ENCODE measurements at places on chromosomes 7 and 10.

- H3K27me3 ChIP-seq = no peaks in the 10 kb centered on the region
- no peaks in the 10 kb centered on the region for H3K36me3 ChIP-seq
- no peak overlapping the region for H3K27ac ChIP-seq
- no peak overlapping the region for H3K4me3 ChIP-seq
Observed at GRCh38 chr10:91198781-91199180, 21.7 kb upstream of the PCGF5 start.

GRCh38 chr7:105580022-105580740 is 1.1 kb downstream of the EFCAB10 start:
- no peak for DNase-seq
- H3K4me1 ChIP-seq = no peaks in the 10 kb centered on the region
- H3K27ac ChIP-seq = no peak overlapping the region
- H3K27me3 ChIP-seq = no peaks in the 10 kb centered on the region
- no peak overlapping the region for H3K4me3 ChIP-seq
- H3K36me3 ChIP-seq = no peaks in the 10 kb centered on the region

DNA sequence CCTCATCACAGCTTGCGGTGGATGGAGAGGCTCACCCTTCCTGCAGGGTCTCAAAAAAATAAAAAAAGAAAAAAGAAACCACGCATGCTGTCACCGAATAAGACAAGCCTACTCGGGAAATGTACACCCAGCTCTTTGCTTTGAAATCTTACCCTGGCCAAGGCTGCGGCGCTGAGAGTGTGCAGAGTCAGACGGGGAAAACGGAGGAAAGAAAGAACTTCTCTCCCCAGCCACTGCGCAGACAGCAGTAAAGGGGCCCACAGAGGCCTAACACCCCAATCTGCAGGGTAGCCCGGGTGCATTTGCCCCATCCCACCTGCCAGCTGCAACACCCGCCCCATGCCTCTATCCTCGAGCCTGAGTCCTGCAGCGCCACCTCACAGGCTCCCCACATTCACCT is 14.8 kb downstream of the SLIT1 start:
- peaks cover under 1% of the 10 kb centered on the region for H3K27me3 ChIP-seq
- H3K27ac ChIP-seq = no peak overlapping the region
- no peak for DNase-seq
- no peaks in the 10 kb centered on the region for H3K36me3 ChIP-seq
- H3K4me3 ChIP-seq = no peak overlapping the region
- no peaks in the 10 kb centered on the region for H3K4me1 ChIP-seq

DNA sequence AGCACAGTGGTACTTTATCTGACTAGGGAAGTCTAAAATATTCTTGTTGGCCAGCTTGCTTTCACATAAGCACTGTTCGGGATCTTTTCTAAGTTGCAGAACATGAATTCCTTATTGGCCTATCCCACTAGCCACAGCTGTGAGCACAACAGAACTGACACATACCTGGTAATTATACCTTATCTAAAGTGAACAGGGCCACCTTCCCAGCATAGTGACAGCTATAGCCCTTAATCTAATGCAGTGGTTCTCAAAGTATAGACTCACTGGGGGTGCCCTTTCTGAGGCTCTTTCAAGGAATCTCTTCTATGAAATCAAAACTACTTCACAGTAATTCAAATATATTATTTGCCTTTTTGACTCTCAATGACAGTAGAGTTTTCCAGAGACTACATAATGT is 184.7 kb upstream of the KAT6B start:
- H3K4me1 ChIP-seq = peaks cover 11% of the 10 kb centered on the region
- no peak for DNase-seq
- no peak overlapping the region for H3K4me3 ChIP-seq

DNA sequence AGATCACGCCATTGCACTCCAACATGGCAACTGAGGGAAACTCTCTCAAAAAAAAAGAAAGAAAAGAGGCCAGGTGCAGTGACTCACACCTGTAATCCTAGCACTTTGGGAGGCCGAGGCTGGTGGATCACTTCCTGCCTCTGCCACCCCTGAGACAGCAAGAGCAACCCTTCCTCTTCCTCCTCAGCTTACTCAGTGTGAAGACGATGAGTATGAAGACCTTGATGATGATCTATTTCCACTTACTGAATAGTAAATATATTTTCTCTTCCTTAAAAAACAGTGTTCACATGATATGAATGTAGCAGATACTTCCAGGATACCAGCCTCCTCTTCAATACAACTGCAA is 2.1 kb upstream of the ZKSCAN1 start:
- H3K36me3 ChIP-seq = no peaks in the 10 kb centered on the region
- no peak overlapping the region for H3K4me3 ChIP-seq
- peaks cover 3% of the 10 kb centered on the region for H3K4me1 ChIP-seq
- no peak overlapping the region for H3K27ac ChIP-seq
- H3K27me3 ChIP-seq = peaks cover 4% of the 10 kb centered on the region
- DNase-seq = no peak

- no peak for DNase-seq
- no peak overlapping the region for H3K4me3 ChIP-seq
- H3K27ac ChIP-seq = no peak overlapping the region
- H3K27me3 ChIP-seq = peaks cover 6% of the 10 kb centered on the region
- H3K36me3 ChIP-seq = no peaks in the 10 kb centered on the region
Observed at GRCh38 chr7:55502124-55502857, 70.0 kb downstream of the VOPP1 start.

- no peak for DNase-seq
- no peaks in the 10 kb centered on the region for H3K36me3 ChIP-seq
- peaks cover 8% of the 10 kb centered on the region for H3K4me1 ChIP-seq
- no peak overlapping the region for H3K4me3 ChIP-seq
Observed at GRCh38 chr10:24393201-24393600, 184.3 kb downstream of the KIAA1217 start.

- H3K4me3 ChIP-seq = no peak overlapping the region
- no peaks in the 10 kb centered on the region for H3K27me3 ChIP-seq
- DNase-seq = no peak
- peaks cover 62% of the 10 kb centered on the region for H3K4me1 ChIP-seq
- H3K27ac ChIP-seq = peak overlapping the region; percentile 55
Observed at GRCh38 chr7:135971366-135971725, 5.8 kb downstream of the MTPN start.

DNA sequence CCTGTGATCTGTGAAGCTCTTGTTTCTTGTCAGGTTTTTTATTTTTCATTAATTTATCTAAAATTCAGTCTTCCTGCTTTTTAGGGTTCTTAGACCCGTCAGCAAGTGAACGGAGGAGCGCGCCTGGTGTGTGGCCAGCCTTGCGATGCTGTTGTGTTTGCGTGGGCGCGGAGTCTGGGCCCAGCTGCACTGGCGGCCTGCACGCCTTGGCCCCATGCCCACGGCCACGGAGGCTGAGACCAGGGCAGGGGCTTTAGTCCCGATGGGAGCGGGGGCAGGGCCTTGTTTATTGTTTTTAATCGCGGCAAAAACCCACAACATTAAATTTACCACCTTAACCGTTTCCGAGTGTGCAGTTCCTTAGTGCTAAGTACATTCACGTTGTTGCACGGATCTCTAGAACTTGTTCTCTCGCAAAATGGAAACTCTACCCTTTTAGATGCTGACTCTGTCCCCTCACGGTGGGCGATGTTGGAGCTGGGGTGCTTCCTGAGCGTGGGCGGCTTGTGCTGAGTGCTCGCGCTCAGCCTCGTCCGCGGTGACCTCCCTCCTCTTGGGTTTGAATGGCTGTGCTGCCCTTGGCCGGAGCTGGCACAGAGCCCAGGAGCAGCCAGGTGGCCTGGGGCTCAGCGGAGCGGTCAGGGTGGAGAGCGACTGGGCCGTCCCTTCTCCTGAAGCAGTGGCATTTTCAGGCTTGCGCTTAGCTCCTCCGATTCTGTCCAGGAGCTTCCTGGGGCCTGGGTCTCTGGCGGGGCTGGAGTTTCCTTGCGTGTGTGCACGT is 69.1 kb downstream of the INPP5A start:
- H3K36me3 ChIP-seq = no peaks in the 10 kb centered on the region
- peaks cover 15% of the 10 kb centered on the region for H3K4me1 ChIP-seq
- DNase-seq = peak; percentile 77
- no peak overlapping the region for H3K4me3 ChIP-seq

DNA sequence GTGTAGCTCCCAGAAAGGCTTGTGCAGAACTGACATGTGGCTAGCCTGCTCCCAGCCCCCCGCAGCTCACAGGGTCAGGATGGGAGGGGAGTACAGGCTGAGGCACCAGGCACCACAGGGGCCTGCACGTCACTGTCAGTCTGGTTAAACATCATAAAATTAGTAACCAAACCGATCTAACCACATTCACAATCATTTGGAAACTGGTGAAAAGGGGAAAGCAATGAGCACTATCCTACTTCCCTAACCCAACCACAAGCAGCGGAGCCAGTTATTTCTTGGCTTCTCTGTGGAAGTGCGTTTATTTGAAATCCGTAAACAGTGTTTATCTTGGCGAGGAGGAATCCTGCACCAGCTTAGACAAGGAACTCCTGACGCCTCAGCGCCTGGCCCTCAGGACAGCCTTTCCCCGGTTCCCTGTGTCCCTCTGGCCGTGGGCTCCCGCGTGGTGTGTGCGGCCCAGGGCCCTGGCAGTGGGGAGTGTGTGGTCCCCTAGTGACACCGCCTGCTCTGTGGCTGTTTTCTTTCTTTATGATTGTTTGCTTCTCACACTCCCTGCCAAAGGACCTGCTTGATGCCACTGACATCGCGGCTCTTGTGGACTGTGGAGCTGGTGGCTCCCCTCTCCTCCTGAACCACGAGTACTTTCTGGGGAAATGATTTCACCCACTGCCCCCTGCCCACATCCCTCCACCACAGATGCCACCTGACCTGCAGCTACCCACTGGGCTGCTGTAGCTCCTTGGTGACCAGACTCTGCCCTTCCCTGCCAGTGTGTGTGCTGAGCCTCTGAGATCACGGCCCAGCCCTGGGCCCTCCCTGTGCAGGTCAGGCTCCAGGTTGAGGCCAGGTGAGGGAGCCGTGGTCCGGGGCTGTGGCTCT is 38.0 kb downstream of the INPP5A start:
- H3K27me3 ChIP-seq = no peaks in the 10 kb centered on the region
- peaks cover 46% of the 10 kb centered on the region for H3K4me1 ChIP-seq
- peak overlapping the region; percentile 76 for H3K27ac ChIP-seq
- H3K4me3 ChIP-seq = no peak overlapping the region
- H3K36me3 ChIP-seq = no peaks in the 10 kb centered on the region
- DNase-seq = no peak

GRCh38 chr10:123935680-123936079 is 44.1 kb upstream of the CPXM2 start:
- DNase-seq = no peak
- H3K4me3 ChIP-seq = no peak overlapping the region
- no peaks in the 10 kb centered on the region for H3K36me3 ChIP-seq
- no peaks in the 10 kb centered on the region for H3K27me3 ChIP-seq

DNA sequence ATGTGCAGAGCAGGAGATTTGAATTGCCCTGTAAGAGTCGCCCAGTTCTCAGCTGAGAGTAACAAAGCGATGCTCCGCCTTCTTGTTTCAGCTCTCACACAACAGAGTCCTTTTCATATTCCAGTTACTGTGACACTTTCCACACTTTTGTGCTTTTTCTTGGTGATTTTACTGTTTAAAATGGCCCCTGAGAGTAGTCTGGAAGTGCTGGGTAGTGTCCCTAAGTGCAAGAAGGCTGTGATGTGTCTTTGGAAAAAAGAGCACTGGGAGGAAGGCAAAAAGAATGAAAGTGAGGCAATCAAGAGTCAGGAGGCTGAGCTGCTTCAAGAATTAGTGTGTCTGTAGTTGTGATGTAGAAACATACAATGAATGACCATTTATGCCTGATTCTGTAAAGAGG is 201.2 kb upstream of the SEMA3E start:
- H3K4me1 ChIP-seq = no peaks in the 10 kb centered on the region
- DNase-seq = no peak
- no peaks in the 10 kb centered on the region for H3K27me3 ChIP-seq
- no peaks in the 10 kb centered on the region for H3K36me3 ChIP-seq

- no peak for DNase-seq
- no peaks in the 10 kb centered on the region for H3K36me3 ChIP-seq
- no peak overlapping the region for H3K4me3 ChIP-seq
- no peaks in the 10 kb centered on the region for H3K4me1 ChIP-seq
Observed at GRCh38 chr7:34973400-34973760, 63.9 kb downstream of the DPY19L1 start.

GRCh38 chr10:118175148-118175547 is 128.4 kb upstream of the RAB11FIP2 start:
- peaks cover 2% of the 10 kb centered on the region for H3K27me3 ChIP-seq
- DNase-seq = no peak
- no peak overlapping the region for H3K27ac ChIP-seq
- no peaks in the 10 kb centered on the region for H3K36me3 ChIP-seq
- no peaks in the 10 kb centered on the region for H3K4me1 ChIP-seq

DNA sequence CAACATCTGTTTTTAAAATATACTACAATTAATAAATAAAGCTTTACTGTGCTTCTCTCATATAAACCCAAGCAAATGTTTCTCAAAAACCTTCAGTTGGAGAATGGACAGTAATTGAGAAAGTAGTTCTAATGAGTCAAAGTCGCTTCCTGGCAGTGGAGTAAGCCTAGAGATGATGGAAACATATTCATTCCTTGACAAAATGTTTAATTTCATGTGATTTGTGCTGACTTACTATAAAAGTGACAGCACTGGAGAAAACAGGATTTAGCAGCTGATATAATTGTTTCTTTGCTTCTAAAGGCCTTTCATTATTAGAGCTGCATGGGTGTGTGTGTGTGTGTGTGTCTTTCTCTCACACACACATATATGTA is 9.0 kb downstream of the ELMO1 start:
- DNase-seq = no peak
- peaks cover 12% of the 10 kb centered on the region for H3K4me1 ChIP-seq
- H3K27me3 ChIP-seq = no peaks in the 10 kb centered on the region
- H3K36me3 ChIP-seq = no peaks in the 10 kb centered on the region
- no peak overlapping the region for H3K4me3 ChIP-seq

- H3K27ac ChIP-seq = no peak overlapping the region
- no peak overlapping the region for H3K4me3 ChIP-seq
- no peaks in the 10 kb centered on the region for H3K4me1 ChIP-seq
- H3K27me3 ChIP-seq = no peaks in the 10 kb centered on the region
Observed at GRCh38 chr10:124142960-124143359, 49.6 kb upstream of the CHST15 start.

DNA sequence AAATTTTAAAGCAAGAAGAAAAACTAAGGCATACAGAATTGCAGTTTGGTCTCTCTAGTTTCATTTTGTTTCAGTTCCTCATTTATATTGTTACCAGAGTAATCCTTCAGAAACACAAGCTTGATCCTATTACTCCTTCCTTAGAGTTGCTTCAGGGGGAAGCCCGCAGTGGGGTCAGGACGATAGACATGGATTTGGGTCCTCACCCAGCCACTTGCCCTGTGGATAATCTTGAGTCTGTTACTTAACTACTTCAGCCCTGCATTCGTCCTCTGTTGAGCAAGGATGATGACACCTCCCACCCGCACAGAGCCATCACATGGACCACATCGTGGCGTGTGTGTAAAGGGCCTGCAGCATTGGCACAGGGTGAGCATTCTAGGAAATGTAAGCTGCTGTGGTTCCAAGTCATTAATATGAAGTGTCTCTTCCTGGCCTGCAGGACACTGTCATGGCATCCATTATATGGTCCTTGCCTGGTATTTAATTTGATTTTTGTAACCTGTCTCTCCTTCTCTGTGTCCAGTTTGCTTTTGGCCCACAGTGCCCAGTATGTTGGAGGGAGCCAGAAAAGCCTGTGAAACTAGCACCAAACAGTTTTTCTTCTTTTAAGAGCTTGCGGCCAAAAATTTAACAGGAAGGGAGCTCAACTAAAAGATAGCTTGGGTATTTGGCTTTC is 111.2 kb downstream of the EEPD1 start:
- H3K27me3 ChIP-seq = no peaks in the 10 kb centered on the region
- peaks cover 5% of the 10 kb centered on the region for H3K4me1 ChIP-seq
- H3K27ac ChIP-seq = no peak overlapping the region
- DNase-seq = no peak
